Hematopoietic multipotent progenitor cell treated with erythropoietin and hydrocortisone succinate and interleukin-3 and kit ligand, for 15 days (in vitro differentiated cells): ENCODE measurements at places on chromosomes 1 and 21.
A peak's percentile ranks its signal among the peaks of the same experiment; 100 is the strongest.

- DNase-seq: no peak
These were observed 20.6 kb upstream of the PGD start for GRCh38 chr1:10378081-10378841.

DNA sequence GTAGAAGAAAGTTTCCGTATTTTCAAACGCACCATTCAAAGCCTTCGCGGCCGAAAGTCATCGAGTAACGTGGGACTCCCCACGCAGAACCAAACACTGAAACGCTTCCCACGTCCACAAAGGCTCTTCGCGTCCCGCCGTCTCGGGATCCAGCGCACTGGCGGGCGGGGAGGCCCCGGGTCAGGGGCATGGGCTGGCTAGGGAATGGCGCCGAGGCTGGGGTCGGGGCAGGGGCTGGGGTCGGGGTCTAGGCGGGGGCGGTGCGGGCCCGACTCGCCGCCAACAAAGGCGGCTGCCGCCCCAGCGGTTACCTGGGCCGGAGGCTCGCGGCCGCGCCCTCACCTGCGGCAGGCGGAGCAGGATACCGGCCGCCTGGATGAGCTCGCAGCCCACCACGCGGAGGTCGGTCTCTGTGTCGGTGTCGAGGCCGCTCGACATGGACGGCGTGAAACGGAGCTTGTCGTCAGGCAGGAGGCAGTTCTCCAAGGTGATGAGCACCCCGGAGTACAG is 403 bp downstream of the CCNL2 start:
- no peak for DNase-seq

GRCh38 chr1:93960641-93961147 is 51.5 kb upstream of the GCLM start:
- no peak for DNase-seq

DNA sequence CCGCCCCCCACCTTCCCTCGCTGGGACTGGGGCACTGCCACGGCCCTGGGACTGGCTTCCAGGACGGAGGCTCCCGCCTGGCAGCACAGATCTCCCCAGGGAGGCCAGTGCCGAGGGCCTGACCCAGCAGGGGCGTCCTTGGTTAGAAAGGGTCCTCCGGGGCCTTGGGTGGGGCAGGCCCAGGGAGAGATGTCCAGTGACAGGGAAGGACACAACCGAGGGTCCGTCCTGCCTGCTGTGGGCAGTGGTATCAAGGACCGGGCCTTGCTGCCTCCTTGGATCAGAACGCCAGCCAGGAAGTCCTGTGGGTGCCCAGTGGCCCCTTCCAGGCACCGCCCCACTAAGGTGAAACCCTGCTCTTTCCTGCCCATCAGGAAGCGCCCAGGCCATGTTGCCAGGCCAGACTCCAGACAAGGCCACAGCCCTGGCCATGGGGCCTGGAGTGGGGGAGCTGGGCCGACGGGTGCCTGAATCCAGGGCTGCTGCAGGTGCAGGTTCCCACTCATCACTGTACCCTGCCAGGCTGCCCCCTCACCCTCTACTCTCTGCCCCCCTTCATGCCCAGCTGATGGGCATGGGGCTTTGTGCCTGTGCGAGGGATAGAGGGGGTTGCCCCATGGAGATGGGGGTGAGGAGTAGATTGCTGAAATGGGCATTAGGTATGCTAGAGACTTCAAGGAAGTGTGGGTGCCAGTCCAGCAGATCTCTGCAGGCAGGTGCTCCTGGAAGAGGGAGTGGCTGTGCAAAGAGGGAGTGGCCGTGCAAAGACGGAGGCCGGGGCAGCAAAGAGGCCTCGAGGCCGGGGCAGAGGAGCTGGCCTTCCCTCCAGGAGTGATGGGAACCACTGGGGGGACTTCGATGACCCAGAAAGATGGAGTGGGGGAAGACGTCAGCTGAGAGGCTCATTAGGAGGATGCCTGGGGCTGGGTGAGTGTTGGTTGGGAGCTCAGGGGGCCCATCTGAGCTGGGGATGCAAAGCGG is 2.2 kb upstream of the PRKCZ start:
- no peak for DNase-seq

DNA sequence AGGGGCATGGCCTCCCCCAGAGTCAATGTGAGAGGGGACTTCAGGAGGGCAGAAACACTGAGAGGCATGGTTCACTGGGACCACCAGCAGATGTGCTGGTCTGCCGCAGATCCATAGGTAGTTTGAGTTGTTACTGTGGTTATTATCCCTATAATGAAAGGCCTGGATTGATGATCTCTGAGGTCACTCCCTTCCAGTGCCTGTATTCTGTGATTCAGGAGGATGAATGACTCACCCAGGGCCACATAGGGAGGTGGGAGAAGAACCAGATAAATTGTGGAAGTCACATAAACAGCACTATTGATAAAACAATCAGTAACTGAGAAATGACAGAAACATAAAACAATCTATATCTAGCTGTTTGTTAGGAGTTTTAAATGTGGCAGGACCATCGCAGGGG is 22.7 kb upstream of the ACTL8 start:
- DNase-seq: no peak

GRCh38 chr1:239098400-239099037 is 287.8 kb upstream of the CHRM3 start:
- no peak for DNase-seq

DNA sequence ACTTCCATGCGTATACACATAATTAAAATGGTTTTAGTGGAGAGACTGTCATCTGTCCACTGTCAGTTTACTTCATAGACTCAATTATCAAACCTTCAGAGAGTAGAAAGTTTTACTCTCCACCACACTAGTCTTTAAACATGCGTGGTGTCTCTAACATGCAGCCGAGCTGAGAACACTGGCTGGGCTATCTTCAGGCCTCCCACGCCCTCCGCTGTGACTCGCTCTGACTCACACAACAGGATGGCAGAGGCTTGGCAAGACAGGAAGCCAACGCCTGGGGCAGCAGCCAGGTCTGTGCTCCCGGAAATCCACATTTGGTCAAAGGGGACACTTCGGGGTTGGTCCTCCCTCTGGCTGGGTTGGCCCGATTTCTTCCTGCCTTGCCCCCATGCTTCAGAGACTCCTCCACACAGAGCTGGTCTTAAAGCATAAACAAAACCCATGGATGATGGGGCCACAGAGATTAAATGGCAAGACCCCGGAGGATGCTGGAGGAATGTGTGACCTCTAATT is 22.7 kb upstream of the IFNGR2 start:
- DNase-seq: peak; percentile 51

- no peak for DNase-seq
These were observed 183.2 kb downstream of the GRIK3 start for GRCh38 chr1:36851087-36851486.

DNA sequence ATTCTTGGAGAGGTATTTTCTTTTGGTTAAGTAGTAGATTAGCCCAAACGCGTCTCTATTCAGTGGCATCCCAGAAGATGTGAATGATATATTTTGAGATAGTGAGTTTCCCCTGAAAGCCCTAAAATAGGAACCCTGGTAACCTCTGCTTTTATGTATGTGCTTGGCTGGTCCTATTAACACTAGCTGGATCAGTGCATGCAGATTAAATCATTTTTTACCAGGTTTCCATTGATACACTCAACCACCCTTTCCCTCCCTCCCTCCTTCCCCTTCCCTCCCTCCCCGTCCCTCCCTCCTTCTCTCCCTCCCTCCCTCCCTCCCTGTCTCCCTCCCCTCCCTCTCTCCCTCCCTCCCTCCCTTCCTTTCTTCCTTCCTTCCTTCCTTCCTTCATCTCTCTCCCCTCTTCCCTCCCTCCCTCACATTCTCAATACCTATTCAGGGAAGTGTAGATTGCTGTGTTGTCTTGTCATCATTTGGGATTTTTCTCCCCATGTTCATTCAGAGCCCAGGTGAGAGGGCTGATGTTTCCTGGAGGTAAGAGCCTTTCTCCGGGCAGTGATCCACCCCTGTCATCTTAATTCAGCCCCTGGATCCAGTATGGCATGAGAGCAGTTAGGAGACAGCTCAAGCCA is 406.8 kb downstream of the PRDM2 start:
- no peak for DNase-seq

DNA sequence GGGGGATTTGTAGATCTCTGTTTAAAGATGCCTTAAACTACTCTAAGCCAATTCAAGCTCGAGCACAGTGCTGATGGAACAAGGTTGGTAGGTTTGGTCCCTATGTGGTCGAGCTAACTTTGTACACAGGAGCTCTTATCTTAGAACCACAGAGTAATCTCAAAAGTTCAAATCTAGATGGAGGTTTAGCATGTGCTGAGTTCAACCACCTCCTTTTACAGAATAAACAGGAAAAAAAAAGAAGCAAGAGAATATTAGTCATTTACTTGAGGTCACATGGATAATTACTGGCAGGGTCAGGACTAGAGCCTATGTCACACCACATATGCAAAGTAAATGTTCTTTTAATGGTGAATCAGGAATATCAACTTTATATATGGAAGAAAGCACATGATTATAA is 86.2 kb downstream of the DTL start:
- no peak for DNase-seq

GRCh38 chr1:221708076-221708571 is 33.8 kb downstream of the DUSP10 start:
- DNase-seq: peak; percentile 5

DNA sequence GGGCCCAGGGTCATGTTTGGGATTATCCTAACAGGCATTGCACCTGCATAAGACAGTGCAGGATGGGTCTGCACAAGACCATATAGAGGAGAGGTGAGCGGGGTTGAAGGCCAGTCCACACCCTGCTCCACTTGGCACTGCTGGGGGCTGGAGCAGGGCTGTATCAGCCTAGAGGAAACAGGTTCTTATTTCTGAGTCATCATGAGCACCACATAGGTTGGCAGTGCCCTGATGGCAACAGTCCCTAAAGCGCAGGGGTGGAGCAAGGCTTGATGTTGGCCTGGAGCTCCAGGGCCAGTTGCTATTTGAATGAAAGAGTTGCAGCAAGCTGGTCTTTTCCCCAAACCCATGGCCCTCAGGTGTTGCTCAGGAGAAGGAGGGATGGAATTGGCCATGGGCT is 29.8 kb upstream of the BMP8B start:
- DNase-seq: no peak

GRCh38 chr1:153985341-153985912 is 712 bp downstream of the RAB13 start:
- no peak for DNase-seq

GRCh38 chr21:36297406-36297937 is 22.5 kb upstream of the MORC3 start:
- DNase-seq: no peak

DNA sequence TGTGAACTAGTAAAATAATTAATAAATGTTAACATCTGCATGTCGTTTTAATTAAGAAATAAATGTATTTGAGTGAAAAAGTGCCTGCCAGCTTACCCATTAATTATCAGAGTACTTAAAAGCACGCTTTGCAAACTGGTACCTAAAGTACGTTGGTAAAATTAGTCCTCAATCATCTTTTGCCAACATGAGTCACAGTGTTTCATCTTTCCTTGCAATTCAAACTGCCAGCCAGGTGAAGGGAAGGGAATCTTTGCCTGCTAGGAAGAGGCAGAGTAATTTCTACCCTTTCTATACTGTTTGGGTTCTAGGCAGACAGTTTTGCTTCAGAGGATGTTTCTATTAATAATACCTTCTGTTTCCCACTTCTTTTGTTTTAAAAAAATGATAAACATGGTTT is 57.2 kb upstream of the CNIH3 start:
- no peak for DNase-seq

- DNase-seq: no peak
These were observed 252.0 kb downstream of the RRAGC start for GRCh38 chr1:38607526-38607925.

- no peak for DNase-seq
These were observed 368.7 kb upstream of the PROX1 start for GRCh38 chr1:213619026-213619425.

GRCh38 chr1:209879539-209879938 is 51.8 kb downstream of the UTP25 start:
- DNase-seq: no peak

- no peak for DNase-seq
These were observed 16.9 kb upstream of the RGS16 start for GRCh38 chr1:182620924-182621585.

GRCh38 chr1:186618401-186619170 is 61.6 kb downstream of the PTGS2 start:
- DNase-seq: no peak

- no peak for DNase-seq
These were observed 50.7 kb upstream of the RHOU start for GRCh38 chr1:228684607-228685006.

- DNase-seq: no peak
These were observed 116.0 kb downstream of the ETS2 start for GRCh38 chr21:38921511-38922251.

GRCh38 chr1:180945551-180945950 is 32.9 kb downstream of the KIAA1614 start:
- DNase-seq: no peak

GRCh38 chr1:54764922-54765561 is 719 bp upstream of the PARS2 start:
- DNase-seq: no peak

GRCh38 chr1:30274173-30274970 is 449.0 kb downstream of the MATN1 start:
- no peak for DNase-seq

- DNase-seq: no peak
These were observed 53.9 kb downstream of the LAMC2 start for GRCh38 chr1:183239793-183240525.

- no peak for DNase-seq
These were observed 69.6 kb upstream of the GJB5 start for GRCh38 chr1:34685225-34685624.

DNA sequence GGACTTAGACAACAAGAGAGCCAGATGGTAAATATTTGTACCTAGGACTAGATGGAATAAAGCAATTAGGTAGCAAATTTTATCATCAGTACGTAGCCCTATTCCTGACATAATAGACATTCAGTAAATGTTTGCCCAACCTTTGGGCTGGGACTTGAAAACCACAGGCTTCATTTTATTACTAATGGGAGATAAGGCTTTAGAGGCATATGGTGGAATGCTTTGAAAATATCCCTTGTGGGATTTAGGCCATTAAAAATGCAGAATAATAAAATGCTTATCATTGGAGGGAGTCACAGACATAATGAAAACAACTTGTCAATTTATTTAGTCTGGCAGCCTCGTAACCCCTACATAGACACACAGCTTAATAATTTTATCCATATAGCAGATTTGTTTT is 296.1 kb upstream of the SPAG17 start:
- no peak for DNase-seq

DNA sequence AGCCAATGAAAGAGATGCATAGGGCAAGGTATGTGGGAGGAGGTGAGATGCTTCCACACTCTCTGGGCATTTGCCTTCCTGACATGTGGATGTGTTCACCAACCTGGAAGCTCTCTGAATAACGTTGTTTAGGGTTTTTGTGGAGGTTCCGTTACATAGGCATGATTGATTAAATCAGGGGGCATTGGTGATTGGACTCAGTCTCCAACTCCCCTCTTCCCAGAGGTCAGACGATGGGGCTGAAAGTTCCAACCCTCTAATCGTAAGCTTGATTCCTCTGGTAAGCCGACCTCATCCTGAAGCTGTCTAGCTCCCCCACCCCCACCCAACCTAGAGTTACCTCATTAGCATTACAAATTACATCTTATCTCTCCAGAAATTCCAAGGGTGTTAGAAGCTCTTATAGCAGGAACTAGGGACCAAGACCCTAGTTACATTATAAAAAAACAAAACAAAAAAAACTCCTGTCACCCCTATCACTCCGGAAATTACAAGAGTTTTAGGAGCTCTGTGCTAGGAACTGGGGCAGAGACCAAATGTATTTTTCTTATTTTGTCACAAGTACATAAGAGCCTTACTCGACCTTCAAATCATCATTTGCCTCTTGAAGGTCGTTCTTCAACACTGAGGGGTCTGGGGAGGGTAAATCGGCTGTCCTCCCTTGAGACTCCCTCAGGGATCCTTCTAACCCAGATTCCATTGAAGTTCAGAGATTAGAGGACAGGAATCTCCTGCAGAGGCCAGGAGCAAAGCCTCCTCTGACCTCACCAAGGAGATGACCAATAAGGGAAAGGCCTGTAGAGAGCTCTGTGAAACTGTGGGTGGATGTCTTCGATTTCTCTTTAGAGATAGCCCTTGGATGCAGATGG is 58.2 kb downstream of the DNTTIP2 start:
- no peak for DNase-seq
